Stimulated activated CD4-positive, alpha-beta T cell treated with anti-CD3 and anti-CD28 coated beads, Interleukin-1b, Interleukin-23, amount 100 ng/mL, for 24 hours (primary cell): ENCODE measurements at places on chromosomes 1 and 21.

DNA sequence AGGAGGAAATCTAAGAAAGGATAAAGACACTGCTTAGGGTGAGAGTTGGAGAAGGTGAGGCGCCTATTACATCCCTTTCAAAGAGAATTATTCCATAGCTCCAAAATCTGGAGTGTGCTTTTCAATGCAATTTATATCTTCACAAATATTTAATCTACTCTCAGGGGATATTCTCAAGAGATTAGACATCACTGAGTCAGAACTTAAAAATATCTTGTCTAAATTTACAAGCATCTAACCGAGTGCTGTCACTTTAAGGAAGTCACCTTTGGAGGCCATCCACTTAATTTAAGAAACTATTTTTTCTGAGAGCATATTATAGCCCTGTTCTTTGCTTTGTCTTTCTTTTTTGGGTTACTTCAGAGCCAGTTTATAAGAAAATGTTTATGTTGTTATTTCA, 134.6 kb downstream of the TNFSF18 start:
- no peak for DNase-seq

- no peak for DNase-seq
These were observed 183.6 kb downstream of the NR5A2 start for GRCh38 chr1:200211157-200211556.

- DNase-seq: no peak
These were observed 26.4 kb upstream of the LRIG2 start for GRCh38 chr1:113046569-113046968.

- DNase-seq: no peak
These were observed 37.1 kb downstream of the STYXL2 start for GRCh38 chr1:167130829-167131510.

DNA sequence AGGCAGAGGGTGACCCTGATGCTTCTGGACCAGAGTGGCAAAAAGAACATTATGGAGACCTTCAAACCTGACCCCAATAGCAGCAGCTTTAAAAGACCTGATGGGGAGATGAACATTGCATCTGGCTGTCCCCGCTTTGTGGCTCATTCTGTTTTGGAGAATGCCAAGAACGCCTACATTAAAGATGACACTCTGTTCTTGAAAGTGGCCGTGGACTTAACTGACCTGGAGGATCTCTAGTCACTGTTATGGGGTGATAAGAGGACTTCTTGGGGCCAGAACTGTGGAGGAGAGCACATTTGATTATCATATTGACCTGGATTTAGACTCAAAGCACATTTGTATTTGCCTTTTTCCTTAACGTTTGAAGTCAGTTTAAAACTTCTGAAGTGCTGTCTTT, 45.8 kb downstream of the TRAF5 start:
- DNase-seq: no peak

- no peak for DNase-seq
These were observed 163.4 kb downstream of the CACNA1E start for GRCh38 chr1:181646710-181647109.
